ENCODE measurements at places on chromosomes 4 and X.

GRCh38 chr4:47340914-47341313 is 122.6 kb downstream of the COMMD8 start:
- no peak for DNase-seq

- no peak for DNase-seq
Observed at GRCh38 chrX:3576886-3577501, 136.5 kb downstream of the PRKX start.

DNA sequence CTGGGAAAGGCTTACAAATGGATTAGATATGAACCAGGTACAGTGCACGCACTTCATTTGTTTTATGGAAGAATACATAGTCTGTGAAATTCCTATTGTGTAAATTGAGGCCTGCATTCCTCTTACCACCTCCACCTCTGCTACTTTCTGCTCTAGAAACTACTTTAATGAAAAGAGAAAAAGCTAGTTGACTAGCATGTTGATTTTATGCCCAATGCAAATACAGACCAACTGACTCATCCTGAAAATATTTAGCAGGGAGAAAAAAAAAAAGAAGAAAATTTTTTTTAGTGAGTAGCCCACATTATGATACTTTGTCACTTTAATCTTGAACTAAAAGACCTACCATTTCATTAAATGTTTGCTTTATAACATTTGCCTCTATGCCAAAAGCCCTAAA is 41.2 kb downstream of the DCLK2 start:
- no peak for DNase-seq

DNA sequence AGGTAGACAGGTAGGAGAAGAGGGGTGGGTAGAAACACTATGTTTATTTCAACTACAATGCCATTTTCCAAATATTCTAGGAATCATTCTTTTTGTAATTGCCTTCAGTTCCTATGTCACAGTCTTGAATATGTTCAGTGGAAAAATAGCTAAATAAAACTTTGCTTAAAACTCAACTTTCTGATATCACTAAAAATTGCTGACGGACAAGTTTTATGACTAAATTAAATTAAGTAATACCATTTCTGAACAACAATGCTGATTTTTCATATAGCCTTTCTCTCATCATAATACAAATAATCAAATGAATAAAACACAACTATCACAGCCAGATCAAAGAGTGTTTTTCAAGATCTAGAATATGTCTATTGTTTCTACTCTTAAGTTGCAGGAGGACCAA is 53.1 kb downstream of the TEC start:
- no peak for DNase-seq

- no peak for DNase-seq
Observed at GRCh38 chrX:14777525-14777924, 95.3 kb downstream of the FANCB start.

GRCh38 chr4:10157478-10158332 is 41.1 kb upstream of the WDR1 start:
- DNase-seq = peak; percentile 75

DNA sequence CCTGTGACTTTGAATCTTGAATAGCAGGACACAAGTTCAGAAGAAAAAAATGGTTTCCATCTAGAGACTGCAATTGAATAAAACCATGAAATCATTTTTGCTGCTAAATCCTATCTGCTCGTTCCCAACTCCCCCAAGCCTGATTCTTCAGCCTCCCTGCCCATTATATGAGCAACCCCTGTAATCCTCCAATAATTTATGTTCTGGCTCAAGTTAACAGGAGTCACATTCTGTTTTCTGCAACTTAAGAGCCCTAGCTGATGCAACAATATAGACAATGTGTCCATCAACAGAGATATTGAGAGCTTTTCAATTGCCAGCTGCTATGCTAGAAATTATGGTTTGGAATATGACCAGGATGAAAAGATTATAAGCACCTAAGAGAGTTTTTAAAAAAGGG is 84.1 kb downstream of the LDB2 start:
- DNase-seq = no peak

Data from D341Med (cell line).